ENCODE measurements at places on chromosomes 16 and 17.
A peak's percentile ranks its signal among the peaks of the same experiment; 100 is the strongest.

- peak; percentile 42 for DNase-seq
Observed at GRCh38 chr17:81607431-81607830, 29.5 kb downstream of the NPLOC4 start.

DNA sequence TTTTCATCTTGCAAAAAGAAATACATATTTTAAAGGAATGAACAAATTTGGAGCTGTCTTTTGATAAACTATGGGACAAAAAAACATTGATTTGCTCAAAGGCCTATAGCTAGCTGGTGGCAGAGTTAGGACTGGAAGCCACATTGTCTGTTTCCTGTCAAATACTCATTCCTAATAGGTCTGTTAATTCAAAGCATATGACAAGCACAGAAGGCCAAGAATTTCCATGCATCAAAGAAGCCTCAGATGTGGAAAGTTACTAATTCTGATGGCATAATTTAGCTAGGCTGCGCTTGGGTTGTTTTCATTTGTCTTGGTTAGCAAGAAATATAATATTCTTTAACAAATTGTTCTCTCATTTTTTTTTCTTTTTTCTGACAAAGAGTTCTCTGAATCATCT, 98.0 kb downstream of the CDK5R1 start:
- DNase-seq: no peak

- DNase-seq: no peak
Observed at GRCh38 chr16:53219371-53219770, 164.6 kb downstream of the CHD9 start.

- DNase-seq: peak; percentile 89
Observed at GRCh38 chr17:20935740-20936139, 107.1 kb downstream of the USP22 start.

DNA sequence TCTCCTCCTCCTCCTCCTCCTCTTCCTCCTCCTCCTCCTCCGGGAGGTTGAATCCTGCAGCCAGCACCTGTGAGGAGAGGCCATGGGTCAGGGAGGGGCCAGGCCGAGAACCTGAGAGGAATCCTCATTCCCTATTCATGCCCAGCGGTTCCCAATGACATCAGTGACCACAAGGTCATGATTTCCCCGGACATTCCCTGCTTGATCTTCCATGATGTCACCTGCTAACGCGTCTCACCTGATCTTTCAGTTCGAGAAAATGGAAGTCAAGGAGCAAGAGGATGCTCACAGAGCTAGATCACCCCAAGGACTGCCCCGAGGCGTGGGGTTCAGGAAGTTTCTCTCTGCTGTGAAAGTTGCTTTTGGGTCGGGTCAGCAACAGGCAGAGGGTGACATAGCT, 5.4 kb downstream of the APOBR start:
- DNase-seq: no peak

DNA sequence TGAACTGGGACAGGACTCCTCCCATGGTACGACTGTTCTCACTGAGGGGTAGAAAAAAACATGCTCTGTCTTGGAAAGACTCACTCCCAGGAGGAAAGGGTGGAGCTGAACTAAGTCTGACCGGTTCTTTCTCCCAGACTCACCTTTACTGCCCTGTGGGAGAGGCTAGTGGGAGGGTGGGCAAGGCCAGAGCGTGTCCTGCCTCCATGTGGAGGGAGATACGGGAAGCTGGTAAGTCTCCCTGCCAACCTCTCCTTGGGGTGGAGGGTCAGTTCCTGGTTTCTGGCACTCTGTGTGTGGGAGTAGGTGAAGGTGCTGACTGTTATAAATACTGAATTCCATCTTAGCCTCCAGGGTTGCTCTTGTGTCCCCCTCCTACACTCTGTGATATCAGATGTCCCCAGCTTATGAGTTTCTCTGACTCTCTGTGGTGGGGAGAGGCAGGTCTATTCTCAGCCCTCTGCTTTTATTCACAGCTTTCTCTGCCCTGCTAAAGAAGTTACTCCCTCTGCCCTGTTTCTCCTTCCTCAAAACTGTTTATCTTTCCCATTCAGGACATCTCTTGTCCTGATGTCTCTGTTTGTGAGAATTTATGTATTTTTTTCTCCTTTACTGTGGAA, 26.9 kb upstream of the FAM20A start:
- DNase-seq: no peak

GRCh38 chr17:7347630-7348477, 4.1 kb upstream of the KCTD11 start:
- no peak for DNase-seq

- DNase-seq: no peak
Observed at GRCh38 chr16:51526621-51527020, 375.6 kb upstream of the SALL1 start.

DNA sequence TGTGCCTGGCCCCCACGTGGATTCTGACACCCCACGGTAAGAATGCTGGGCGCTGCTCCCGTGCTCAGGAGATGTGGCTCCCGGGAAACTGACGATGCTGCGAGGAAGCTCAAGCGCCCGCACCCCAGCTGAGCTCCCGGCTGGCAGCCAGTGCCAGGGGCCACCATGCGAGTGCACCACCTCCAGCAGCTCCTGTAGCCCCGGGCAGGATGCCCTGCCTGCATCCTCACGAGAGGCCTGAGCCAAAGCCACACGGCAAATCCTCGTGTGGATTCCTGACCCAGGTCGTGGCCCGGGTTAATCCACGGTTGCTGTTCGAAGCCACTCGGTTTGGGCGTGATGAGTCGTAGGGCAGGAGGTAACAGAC, 11.6 kb upstream of the DPEP1 start:
- DNase-seq: peak; percentile 29

- DNase-seq: no peak
Observed at GRCh38 chr16:22428654-22429053, 54.2 kb upstream of the CDR2 start.

DNA sequence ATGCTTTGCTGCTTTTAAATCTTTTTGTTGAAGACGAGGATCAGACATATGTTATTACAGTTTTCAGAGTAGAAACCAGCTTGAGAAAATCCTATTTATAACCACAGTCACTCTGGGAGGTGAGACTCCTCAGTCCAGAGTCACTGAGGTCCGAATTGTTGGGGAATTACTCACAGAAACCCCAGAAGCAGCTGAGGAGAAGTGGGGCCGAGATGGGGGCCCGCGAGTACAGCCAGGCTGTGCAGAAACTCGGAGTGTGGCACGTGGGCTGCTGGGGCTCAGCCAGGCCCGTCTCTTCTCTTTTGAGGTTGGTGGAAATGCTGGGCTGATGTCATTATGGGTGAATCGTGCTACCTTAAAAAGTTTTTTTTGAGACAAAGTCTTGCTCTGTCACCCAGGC, 14.4 kb upstream of the GNG13 start:
- DNase-seq: peak; percentile 78

GRCh38 chr16:6957681-6958080, 375.0 kb upstream of the RBFOX1 start:
- DNase-seq: no peak

DNA sequence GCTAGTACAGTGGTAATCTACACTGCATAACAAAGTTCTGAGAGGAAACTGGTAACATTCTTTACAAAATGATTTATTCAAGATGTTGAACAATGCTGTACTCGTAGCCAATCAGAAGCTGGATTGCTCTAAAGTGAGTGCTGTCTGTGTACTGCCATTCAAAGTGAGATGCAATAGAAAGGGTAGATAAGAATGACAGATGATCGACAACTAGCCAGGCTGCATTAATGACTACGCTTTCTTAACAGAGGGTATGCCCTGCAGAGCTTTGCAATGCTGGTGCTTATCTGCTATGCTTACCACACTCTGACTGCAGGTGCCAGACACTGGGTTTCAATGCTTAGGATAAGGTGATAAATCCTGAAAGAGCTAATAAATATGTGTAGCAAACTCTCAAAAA, 46.1 kb upstream of the SLC25A19 start:
- no peak for DNase-seq

DNA sequence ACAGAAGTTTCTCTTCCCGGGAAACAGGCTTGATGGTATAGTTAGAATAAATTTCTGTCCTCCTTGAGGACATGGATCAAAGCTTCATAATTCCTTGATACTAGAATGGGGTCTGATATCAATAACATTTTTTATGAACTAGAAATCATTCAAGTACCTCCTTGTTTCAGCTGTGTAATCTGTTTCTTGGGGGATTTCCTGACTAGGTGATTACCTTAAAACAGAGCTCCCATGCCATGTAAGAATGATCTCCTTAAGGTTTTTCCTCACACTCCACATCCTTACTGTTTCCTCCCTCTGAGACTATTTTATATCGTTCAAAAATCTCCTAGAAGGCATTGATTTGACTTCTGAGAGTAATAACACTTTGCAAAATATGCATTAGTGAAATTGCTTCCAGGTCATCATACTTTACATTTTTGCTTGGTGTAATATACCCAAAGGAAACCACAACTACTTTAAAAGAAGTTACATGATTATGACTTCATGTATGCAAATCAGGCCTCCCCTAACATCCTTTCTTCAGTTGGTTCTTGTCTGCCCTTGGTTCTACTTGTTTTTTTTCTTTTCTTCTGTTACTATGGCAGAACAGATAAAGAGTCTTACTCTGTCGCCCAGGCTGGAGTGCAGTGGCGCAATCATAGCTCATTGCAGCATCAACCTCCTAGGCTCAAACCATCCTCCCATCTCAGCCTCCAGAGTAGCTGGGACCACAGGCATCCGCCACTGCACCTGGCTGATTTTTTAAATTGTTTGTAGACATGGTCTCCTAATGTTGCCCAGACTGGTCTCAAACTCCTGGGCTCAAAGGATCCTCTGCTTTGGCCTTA, 388.8 kb downstream of the ZFHX3 start:
- peak; percentile 65 for DNase-seq

GRCh38 chr17:59914274-59914854, 21.4 kb downstream of the RPS6KB1 start:
- DNase-seq: peak; percentile 30

GRCh38 chr16:86483-86952, 8.5 kb downstream of the MPG start:
- DNase-seq: no peak

DNA sequence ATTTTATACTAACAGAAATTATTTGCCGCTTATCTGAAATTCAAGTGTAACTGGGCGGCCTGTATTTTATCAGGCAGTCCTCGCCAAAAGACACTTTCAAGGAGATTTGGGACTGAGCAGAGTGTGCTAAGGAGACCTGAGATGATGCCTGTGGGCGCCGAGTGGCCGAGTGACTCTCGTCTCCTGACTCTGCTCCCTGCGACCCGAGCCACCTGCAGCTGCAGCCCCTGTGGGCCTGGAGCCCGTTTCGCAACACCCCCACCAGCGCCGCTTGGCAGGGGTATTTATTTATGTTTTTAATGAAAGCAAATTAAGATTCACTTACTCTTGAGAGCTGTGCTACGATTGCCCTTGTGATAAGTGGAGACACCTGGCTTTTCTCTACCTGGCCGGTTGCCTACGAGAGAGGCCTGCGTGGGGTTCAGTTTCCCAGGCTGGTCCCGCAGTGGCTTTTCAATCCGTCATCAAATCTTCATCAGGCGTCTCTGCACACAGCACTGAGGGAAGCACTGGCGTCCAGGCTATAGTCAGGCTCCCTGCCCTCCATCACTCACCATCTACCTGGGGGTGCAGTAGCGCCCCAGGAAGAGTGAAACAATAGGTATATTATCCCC, 124.0 kb downstream of the SEC14L1 start:
- DNase-seq: no peak

DNA sequence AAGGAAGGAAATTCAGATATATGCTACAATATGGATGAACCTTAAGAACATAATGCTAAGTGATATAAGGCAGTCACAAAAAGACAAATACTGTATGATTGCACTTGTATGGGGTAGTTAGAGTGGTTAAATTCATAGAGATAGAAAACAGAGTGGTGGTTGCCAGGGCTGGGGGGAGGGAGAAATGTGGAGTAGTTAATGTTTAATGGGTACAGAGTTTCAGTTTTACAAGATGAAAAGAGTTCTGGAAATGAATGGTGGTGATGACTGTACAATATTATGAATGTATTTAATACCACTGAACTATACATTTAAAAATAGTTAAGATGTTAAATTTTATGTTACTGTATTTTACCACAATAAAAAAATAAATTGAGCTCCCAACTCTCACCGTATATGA, 157.9 kb downstream of the TOX3 start:
- DNase-seq: no peak
